ENCODE measurements at places on chromosomes 1 and 21. TPM values are rescaled to one million over a fixed set of nuclear protein-coding genes. Genes with fewer than 3 reads are reported as not detected.

RIT1 gene
- total RNA-seq = 29.7 TPM

GRCh38 chr1:45617618-45618017 is 6.2 kb downstream of the CCDC17 start:
- DNase-seq = no peak

SCP2 gene
- total RNA-seq = 228 TPM

DNA sequence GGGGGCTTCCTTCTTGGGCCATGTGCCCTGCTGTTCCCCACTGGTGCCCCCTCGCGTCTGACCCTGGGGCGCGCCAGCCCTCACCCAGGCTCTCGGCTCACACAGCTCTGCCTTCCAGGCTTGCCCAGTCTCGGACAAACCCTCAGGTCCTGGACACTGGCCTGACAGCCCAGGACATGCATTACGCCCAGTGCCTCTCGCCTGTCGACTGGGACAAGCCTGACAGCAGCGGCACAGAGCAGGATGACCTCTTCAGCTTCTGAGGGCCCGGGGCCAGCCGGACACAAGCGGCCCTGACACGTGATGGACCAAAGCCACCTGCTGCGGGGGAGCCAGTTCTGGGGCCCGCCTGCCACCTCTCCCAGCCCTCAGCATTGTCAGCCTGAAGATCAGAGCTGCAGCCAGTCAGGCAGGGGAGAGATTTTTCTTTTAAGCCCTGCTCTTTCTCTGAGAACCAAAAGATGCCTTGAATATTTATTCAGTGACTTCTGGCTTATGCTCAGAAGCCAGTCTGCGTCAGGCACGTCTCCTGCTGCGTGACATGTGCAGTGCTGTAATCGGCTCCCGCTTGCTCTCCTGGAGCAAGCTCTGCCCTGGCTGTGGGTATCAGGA is 23.4 kb downstream of the LDLRAP1 start:
- no peak for DNase-seq

TEDDM1 gene
- not detected for total RNA-seq

DNA sequence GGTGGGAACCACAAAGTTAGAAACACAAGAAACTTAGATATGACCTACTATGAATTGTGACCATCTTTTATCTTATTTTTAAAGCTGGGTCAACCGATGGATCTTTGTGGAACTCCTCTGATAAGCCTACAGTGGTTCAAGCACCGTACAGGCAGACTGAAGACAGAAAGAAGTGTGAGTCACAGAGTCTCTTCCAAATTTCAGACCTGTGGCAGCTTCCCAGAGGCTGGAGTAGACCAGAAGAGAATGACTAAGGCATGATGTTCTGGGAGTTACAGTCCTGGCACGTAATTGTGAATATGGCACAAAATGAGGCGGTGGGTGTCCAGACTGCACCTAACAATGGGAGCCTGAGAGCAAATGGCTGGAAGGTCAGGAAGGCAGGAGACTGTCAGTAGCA is 70.0 kb downstream of the LMO4 start:
- DNase-seq = no peak

SLC2A1 gene
- total RNA-seq = 36.0 TPM

- no peak for DNase-seq
These were observed 71.0 kb downstream of the RD3 start for GRCh38 chr1:211420845-211421454.

RHD gene
- total RNA-seq = not detected

PKLR gene
- 0.63 TPM for total RNA-seq

DNA sequence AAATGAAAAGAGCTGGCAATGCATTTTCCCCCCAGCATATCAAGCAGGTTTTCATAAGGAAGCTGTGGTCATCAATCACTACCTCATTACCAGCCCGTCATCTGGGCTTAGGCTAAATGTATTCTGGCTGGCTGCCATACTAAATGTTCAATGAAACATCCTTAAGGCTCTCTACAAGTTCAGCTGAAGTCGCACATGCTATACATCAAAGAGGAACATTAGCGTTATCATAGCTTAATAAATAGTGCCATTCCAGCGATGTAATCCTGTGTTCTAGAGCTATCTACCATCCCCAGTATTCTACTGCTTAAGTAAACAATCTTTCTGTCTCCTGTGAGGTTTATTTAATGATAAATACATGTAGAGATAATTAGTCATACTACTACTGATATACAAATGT is 288.8 kb downstream of the DPYD start:
- no peak for DNase-seq

GRCh38 chr1:160542303-160542945 is 19.4 kb upstream of the SLAMF6 start:
- DNase-seq = no peak

HSPA6 gene
- total RNA-seq = 2.0 TPM

DNA sequence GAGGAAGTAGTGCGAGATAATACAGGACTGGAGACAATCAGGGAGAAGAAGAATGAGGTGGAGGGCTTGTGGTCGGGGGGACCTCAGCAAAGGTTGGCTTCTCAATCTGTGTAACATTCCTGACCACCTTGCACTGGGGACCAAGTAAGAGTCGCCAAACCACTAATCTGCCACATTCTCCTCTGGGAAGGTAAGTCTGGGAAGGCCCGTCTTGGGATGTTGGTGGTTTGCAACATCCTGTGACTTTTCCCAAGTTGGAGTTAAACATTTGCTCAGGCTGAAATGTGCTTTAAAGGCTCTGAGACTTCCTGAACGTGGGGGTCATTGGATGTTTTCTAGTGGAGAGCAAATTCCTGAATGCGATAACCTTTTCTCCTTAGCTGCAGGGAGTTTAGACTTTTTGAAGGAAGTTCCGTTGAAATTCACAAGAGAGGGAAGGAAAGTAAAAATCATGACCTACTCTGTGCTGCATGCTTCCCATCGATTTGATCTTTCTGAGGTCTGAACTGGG is 325.9 kb downstream of the RPS6KC1 start:
- DNase-seq = no peak

DNA sequence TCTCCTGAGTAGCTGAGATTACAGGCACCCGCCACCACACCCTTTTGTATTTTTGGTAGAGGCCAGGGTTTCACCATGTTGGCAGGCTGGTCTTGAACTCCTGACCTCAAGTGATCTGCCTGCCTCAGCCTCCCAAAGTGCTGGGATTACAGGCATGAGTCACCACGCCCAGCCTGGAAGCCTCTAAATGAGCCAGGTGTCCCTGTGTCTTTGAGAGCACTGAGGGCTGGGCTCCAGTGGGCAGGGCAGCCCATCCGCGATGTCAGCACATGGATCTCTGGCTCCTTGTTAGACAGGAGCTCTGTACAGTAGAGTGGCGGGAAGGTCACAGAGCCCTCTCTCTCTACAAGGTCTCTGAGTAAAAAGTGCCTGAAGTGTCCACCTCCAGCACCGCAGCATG is 124.3 kb downstream of the PGBD5 start:
- DNase-seq = no peak

SPRR2G gene
- not detected for total RNA-seq

- DNase-seq = no peak
These were observed 481 bp upstream of the SLAMF1 start for GRCh38 chr1:160647329-160647720.

DNA sequence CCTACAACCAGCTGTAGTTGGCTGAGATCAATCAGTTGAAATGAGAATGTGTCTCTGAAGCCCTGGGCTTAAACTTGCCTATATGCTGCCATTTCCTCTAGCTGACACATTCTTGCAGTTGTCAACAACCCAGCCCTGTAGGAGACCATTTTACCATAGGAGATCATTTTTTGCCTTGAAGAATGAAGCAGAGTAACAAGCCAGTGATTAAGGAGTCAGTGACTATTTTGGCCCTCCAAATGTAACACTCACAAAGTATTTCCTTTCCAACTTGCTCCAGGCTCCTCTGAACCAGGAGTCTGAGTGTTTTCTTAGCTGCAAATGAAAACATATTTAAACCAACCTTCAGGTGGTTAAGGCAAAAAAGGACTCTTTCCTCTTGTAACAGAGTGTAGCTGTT is 183.5 kb downstream of the ZZZ3 start:
- no peak for DNase-seq

DNA sequence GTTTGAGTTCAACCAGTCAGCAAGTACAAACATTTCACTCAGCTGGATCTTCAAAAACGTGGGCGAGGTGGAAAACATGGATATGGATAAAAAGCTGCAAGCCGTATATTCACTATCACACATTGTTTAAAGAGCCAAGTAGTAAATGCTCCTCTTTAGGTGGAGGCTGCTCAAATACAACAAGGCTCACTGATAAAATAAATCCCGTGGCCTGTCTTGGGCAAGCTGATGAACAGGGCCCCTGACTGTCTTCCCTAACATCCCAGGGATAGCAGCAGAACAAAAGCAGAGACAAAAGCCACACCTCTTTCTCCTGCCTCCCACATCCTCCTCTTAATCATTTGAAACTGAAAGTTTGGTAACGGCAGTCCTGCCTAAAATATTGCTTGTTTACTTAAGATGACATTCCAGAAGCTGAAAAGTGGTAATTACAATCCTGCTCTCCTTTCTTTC is 357.7 kb downstream of the TTLL7 start:
- DNase-seq = no peak

DNA sequence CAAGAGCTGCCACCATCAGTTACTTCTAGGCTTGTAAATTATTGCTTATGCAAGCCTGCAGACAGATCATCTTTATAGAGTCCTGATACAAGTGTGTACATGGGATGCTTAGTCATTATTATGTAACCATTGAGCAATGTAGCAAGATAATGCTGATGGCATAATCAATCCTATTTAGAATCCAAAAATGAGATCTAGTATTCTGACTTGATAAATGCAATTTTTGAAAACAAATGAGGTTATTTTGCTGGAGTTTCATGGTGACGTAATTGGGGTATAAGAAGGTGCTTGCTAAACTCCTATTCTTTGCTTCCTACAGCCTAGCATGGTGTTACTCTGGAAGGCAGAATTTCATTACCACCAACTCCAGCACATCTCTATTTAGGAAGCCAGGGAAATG is 801.7 kb upstream of the PRMT6 start:
- DNase-seq = no peak

DNA sequence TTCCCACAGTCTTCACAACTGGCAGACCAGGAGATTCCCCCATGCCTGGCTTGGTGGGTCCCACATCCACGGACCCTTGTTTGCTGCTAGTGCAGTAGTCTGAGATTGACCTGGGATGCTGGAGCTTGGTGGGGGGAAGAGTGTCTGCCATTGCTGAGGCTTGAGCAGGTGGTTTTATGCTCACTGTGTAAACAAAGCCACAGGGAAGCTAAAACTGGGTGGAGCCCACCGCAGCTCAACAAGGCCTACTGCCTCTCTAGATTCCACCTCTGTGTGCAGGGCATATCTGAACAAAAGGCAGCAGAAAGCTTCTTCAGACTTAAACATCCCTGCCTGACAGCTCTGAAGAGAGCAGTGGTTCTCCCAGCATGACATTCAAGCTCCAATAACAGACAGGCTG is 177.3 kb upstream of the ETV3 start:
- DNase-seq = no peak

- DNase-seq = no peak
These were observed 1.6 kb downstream of the RPF1 start for GRCh38 chr1:84480650-84481049.

GRCh38 chr1:42680921-42681683 is 1.1 kb upstream of the YBX1 start:
- DNase-seq = no peak

GRCh38 chr1:212595787-212596714 is 12.5 kb upstream of the ATF3 start:
- no peak for DNase-seq

DNA sequence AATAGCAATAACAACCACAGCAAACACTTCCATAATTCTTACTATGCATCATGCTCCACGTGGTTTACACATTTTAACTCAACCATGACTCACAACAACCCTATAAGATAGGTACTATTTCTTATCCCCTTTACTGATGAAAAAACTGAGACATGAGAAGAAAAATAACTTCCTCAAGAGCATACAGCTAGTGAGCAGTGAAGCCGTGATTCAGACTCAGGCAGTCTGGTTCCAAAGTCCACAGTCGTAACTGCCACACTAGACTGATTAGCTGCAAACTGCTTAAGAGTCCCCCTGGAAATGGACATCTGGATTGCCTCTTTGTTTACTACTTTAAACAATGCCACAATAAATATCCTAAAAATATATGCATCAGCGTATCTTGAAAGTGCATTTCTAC is 55.7 kb downstream of the PLD5 start:
- peak; percentile 64 for DNase-seq

ZNF326 gene
- total RNA-seq = 25.8 TPM

NBPF20 gene
- total RNA-seq = 2.0 TPM

DNA sequence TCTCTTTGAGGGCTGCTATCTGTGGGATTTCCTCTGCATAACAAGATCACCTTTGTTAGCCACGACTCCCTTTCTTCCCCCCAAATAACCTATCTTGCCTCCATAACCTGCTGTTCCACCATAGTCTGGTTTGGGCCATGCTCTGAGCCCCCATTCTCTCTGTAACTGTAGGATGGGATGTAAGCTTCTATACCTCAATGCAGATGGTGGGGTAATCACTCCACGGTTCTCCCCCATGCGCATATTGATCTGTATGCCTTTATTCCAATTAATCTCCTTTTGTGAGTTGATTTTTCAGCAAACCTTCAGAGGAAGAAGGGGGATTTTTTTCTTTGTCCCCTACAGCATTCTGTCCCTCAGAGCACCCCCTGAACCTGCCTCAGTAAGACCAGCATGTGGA is 170.1 kb upstream of the IRF2BP2 start:
- no peak for DNase-seq

GJC2 gene
- total RNA-seq = 0.55 TPM

DNA sequence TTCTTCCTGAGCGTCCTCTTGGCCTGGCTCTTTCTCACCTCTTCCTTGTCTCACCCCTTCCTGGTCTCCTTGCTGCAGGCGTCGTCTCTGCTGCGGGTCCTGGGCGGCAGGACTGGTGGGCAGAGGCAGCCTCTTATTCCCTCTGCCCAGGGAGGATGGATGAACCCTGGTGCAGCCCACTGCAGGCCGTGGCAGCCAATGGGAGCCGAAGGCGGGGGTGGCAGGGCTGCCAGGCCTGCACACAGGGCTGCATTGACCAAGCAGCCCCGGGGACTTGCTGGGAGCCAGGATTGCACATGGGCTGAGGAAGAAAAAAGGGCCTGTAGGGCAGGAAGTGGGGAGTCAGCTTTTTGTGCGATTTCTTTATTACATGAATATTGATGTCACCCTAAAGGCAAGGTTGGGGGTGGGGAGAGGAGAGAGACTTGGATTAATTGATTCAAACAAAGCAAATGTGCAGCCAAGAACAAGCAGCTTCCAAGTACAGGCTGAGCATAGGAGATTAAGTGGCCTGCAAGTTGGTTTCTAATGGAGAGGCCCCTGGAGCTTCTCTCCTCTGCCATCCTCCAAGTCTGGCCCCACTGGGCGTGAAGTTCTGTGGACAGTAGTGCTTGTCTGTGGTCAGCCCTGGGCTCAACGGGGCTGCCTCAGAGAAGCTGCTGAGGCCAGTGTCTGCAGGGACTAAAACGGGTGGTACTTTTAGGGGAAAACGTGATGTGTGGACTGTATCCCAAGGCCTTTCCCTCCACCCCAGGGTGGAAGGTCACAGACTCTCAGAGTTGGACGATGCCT is at the start of gene S100B:
Gene S100B (minus strand): TSS at position 108 of the 792 bp plus-strand sequence. CDS start 2,667 bp downstream, outside the sequence.
- DNase-seq = no peak

- no peak for DNase-seq
These were observed 5.6 kb downstream of the RPS6KA1 start for GRCh38 chr1:26535201-26535600.

SPRR1A gene
- not detected for total RNA-seq

GRCh38 chr1:39643705-39644104 is 4.3 kb upstream of the HEYL start:
- DNase-seq = no peak

PTPN22 gene
- total RNA-seq = 4.3 TPM

ILDR2 gene
- 0.46 TPM for total RNA-seq

GRCh38 chr1:53620061-53620855 is 118.7 kb downstream of the GLIS1 start:
- no peak for DNase-seq
